Naive thymus-derived CD4-positive, alpha-beta T cell (primary cell): ENCODE measurements at places on chromosomes 4 and X. TPM values are rescaled to one million over a fixed set of nuclear protein-coding genes. Genes with fewer than 3 reads are reported as not detected.

DNA sequence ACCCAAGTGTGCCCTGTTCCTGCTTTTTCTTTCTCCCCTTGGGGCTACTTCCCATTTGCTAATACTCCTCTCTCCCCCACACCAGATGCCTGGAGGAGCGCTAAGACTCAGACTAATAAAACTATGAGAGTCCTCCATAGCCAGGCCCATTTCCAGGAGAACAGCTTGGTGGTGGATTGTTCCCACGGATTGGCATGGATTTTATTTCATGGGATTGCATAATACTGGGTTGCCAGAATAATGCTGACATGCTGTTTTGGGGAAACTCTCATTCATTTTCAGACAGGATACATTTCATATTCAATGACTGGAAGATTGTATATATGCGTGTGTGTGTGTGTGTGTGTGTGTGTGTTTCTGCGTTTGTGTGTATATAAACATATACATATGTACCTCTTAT is 447.5 kb upstream of the PITX2 start:
- DNase-seq = no peak

GRCh38 chr4:80360084-80360483 is 24.6 kb downstream of the CFAP299 start:
- DNase-seq = no peak

GRCh38 chr4:108574402-108574801 is 46.0 kb upstream of the RPL34 start:
- DNase-seq = no peak

GRCh38 chr4:68396756-68397155 is 46.9 kb upstream of the YTHDC1 start:
- DNase-seq = no peak

DNA sequence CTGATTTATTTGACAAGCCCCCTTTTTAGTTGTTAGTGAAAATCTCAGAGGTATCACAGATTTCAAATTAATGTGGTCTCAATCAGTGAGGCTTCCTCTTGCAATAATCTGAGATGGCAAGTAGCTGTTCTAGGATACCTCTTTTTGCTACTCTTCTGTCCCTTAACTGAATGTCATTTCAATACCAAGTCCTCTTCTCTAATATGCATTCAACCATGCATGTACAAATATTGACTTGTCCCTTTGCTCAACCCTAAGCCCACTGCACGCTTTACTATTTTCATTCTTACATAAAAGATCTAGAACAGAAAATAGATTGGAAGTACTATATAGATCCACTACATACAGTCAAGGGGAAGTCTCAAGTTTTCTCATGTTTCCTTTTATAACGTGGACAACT is 164.2 kb downstream of the CBR4 start:
- no peak for DNase-seq

DNA sequence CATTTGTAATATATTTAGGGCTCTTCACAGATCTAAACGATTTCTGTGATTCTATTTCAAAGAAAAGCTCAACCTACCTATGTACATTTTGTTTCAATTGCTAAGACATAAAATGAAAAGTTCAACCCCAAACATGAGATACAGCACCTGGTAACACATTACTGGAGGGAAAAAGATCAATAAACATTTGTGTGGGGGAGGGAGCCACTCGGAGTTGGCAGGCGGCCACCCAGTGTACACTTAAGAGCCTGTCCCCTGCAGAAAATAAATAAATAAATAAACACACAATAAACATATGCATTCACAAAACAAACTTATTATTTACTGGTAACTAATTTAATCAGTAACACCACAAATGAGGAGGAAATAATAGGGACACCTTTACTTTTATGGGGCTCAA is 19.3 kb downstream of the PRSS48 start:
- no peak for DNase-seq

DNA sequence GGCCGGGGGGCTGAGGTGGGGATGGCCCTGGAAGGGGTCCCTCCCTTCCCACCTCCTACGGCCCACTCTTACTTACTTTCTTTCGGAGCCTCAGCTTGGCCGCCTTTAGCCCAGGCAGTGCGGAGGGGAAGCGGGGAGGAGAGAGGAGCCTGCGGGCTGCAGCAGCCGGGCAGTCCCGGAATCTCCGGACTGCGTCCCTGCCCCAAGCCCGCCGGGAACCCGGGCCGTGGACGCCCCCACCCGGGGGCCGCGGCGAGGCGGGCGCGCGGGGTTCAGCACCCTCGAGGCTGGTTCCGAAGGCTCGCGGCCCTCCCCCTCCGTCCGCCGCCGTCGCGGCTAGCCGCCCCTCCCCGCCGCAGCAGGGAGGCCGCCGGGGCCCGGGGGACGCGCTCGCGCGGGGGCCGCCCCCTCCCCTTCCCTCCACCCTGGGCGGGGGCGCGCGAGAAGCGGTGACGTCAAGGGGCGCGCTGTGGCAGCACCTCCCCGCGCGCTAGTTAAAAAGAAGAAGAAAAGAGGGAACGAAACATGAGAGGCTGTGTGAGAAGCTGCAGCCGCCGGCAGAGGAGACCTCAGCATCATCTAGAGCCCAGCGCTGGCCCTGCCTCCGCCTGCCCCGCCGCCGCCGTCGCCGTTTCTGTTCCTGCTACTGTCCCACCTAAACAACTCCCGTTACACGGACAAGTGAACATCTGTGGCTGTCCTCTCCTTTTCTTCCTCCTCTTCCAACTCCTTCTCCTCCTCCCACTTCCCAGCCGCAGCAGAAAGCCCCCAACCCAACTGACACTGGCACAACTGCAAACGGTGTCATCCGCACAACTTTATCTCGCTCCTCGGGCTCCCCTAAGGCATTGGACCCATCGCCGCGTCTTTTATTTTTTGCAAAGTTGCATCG is at the start of gene HHIP:
HHIP (plus strand) TSS at position 526 of the 892 bp plus-strand sequence. CDS start 520 bp downstream, outside the sequence.
- DNase-seq = peak; percentile 5

DNA sequence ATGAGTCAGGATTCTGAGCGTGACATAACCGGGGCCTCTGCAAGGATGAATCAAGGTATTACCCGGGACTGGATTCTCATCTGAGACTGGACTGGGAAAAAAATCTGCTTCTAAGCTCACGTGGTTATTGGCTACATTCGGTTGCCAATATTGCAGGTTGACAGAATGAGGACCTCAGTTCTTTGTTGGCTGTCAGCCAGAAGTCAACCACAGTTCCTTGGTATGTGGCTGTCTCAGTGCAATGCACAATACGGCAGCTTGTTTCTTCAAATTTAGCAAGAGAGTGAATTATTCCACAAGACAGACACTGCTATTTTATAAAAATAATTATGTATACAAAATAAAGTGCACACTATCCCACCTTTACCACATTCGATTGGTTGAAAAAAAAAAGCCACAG is 424.2 kb downstream of the KLHL4 start:
- no peak for DNase-seq

DNA sequence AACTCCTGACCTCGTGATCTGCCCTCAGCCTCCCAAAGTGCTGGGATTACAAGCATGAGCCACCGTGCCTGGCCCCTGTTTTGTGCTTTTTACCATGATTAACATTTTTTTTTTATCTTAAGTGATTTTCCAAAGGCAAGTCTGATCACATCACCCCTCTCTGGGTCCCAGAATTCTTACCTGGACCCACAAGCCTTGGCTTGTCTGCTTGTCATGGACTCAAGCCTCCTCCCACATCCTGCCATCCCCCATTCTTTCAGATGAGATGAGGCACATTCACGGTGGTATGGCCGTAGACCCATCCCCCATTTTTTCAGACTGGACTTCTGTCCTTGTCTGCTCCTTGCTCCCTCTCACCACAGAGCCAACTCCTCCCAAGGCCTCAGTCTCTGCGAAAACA is 55.3 kb downstream of the APLN start:
- no peak for DNase-seq

DNA sequence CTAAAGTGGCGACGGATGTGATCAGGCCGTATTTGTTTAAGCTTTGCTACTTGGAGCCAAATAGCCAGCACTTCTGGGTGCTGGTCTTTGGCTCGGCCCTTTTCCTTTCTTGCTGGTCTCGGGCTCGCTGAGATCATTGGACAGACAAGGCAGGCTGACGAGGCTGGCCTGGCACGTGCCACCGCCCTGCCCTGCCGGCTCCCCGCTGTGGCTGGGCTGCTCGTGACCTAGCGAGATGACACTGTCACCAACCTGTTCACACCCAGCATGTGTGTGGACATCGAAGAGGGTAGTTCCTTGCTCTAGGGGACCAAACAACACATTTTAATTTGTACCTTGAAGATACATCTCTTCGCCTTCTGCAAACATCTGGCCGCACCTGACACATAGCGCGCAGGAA is 98.0 kb downstream of the ABLIM2 start:
- DNase-seq = no peak

GRCh38 chr4:40322811-40323210 is 12.3 kb upstream of the CHRNA9 start:
- no peak for DNase-seq

DNA sequence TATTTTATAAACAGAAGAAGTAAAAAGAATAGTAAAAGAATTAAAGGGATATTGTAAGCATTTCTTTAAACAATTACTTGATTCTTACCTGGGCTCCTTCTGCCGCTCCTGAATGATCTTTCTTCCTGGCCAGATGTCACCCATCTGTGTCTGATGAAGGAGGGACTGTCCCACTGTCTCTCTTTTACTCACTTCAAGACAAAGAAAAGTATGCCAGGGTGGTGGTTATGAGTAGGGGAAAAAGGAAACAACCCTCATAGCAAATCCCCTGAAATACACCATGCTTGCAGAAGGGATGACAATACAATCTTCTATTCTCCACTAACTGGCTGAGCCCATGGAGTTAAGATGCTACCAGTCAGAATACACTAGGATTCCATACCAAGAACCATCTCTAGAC is 31.1 kb downstream of the SYTL4 start:
- no peak for DNase-seq

DNA sequence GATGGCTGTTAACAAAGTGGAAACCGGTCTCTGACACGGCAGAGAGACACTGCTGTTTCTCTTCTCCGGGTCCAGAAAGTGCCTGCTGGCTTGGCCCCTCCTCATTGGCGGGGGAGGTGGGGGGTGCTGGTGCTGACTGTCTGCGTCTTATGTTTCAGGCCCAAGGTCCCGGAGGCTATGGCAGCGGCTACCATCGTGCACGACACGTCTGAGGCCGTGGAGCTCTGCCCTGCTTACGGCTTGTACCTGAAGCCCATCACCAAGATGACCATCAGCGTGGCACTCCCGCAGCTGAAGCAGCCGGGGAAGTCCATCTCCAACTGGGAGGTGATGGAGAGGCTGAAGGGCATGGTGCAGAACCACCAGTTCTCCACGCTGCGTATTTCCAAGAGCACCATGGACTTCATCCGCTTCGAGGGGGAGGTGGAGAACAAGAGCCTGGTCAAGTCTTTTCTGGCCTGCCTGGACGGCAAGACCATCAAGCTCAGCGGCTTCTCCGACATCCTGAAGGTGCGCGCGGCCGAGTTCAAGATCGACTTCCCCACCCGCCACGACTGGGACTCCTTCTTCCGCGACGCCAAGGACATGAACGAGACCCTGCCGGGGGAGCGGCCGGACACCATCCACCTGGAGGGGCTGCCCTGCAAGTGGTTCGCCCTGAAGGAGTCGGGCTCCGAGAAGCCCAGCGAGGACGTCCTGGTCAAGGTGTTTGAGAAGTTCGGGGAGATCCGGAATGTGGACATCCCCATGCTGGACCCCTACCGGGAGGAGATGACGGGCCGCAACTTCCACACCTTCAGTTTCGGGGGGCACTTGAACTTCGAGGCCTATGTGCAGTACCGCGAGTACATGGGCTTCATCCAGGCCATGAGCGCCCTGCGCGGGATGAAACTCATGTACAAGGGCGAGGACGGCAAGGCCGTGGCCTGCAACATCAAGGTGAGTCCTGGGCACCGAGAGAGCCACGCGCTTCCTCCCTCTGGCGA is 2.2 kb downstream of the AKAP17A start:
- DNase-seq = no peak

- no peak for DNase-seq
These were observed 48.5 kb upstream of the ZNF157 start for GRCh38 chrX:47321823-47322371.

- DNase-seq = peak; percentile 26
These were observed 373 bp downstream of the ELOVL6 start for GRCh38 chr4:110198049-110198434.

DNA sequence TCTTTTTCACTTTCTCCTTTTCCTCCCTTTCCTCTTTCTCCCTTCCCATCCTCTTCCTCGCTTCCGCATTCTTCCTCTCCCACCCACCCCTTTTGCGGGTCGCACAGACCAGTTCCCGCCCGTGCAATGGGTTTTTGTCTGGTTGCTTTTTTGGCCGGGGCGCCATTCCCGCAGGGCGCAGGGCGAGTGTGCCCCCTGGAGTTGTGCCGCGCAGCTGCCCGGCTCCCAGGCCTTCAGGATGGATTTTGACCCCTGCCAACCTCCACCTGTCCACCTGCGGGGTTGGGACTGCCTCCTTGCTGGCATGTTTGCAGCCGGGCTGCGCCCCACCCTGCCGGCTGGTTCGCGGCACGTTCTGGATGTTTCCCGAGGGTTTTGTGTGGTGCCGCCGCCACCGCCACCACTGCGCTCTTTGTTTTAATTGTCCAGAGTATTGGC is 578 bp upstream of the SEL1L3 start:
- no peak for DNase-seq

- DNase-seq = no peak
These were observed 148.1 kb upstream of the GATB start for GRCh38 chr4:151908734-151909497.

DNA sequence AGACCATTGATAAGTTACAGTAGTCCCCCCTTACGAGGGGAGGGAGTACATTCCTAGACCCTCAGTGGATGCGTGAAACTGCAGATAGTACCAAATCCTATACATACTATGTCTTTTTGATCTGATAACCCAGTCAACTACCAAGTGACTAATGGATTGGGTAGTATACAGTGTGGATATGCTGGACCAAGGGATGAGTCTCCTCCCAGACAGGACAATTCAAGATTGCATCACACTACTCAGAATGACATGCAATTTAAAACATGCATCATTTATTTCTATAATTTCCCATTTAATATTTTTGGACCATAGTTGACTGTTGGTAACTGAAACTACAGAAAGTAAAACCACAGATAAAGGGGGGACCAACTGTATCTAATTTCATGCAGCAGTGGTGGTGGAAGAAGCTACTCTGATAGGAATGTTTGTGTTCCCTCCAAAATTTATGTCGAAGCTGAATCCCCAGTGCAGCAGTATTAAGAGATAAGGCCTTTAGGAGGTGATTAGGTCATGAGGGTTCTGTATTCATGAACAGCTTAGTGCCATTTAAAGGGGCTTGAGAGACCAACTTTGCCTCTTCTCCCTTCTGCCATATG is 11.9 kb downstream of the HADH start:
- DNase-seq = no peak

- DNase-seq = no peak
These were observed 76.4 kb downstream of the CXXC4 start for GRCh38 chr4:104418286-104418685.

GRCh38 chr4:1087371-1087770 is 26.0 kb downstream of the RNF212 start:
- DNase-seq = no peak

GRCh38 chrX:35842674-35843073 is 44.5 kb downstream of the MAGEB16 start:
- no peak for DNase-seq

Gene TREX2
- 0.25 TPM for polyA plus RNA-seq

Gene RTL3
- polyA plus RNA-seq = not detected

Gene PNCK
- polyA plus RNA-seq = not detected

Gene RAB9A
- 19.7 TPM for polyA plus RNA-seq

Gene GLRB
- not detected for polyA plus RNA-seq
